T-helper 2 cell (primary cell): ENCODE measurements at places on chromosomes 12 and 14.

- DNase-seq: no peak
Measured at GRCh38 chr12:52172956-52173355, 18.9 kb downstream of the KRT80 start.

DNA sequence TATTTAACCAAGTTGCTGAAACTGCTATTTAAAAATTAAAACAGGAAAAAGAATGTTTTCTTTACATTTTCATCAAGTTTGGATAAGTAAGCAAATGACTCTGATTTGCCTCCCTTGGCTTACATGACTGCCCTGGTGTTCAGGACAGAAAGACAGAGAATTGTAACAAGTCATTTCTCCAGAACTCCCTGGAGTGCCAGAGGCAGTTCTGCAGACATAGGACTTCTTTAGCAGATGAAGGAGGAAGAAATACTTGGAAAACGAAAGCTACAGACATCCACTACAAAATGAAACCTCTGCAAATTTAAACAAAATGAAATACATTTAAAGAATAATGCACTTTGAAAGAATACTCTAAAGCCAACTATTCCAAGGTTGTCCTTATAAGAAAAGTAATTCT, 253.9 kb downstream of the LRFN5 start:
- DNase-seq: no peak

- DNase-seq: no peak
Measured at GRCh38 chr12:54004841-54005530, 3.8 kb upstream of the HOXC8 start.

GRCh38 chr12:57454566-57455373, at the start of gene INHBE:
Gene INHBE (plus strand): TSS chr12:57455307. CDS start chr12:57455537, 230 bp downstream.
- no peak for DNase-seq

DNA sequence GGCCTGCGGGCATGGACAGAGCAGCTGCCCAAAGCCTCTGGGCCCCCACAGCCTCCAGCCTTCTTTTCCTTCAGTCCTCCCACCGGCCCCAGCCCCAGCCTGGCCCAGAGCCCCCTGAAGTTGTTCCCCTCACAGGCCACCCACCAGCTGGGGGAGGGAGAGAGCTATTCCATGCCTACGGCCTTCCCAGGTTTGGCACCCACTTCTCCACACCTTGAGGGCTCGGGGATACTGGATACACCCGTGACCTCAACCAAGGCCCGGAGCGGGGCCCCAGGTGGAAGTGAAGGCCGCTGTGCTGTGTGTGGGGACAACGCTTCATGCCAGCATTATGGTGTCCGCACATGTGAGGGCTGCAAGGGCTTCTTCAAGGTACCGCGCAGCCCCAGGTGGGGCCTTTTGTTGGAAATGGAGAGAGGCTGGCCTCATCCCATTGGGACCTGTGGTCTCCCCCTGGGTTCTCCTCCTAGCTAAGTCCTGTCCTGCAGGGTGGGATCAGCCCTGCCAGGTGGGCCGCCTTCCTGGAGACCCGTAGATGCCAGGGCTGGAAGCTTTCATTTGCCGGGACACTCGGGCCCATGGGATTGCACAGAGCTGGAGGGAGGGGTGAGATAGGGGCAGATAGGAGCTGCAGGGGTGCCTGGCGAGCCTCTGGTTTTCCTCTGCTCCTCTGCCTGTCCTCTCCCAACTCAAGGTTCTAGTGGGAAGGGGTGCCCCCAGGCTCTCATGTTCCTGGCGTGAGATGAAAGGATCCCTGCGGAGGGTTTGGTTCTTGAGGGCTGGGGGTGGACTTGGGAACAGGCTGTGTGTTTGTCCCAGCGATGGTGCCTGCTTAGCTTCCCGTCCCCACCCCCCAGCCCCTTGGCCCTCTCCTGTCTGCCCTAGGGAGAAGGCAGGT, 3.8 kb downstream of the NR4A1 start:
- DNase-seq: no peak

DNA sequence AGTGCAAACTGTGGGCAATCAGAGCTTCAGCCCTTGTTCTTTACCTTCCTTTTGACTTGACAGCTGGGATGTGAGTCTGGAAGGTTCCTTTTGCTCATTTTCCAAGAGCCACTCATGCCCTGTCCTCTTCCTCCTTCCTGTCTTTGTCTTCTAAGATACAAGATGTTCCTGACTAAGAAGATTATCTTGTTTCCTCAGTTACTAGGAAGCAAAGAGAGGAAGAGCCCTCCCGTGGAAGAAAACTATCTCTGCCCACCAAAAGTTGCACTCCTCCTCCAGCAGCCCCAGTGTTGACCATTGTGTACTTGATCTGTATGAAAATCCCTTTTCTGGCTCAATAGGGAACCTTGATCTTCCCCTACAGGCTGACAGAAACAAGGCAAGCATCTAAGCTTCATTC, 138.0 kb downstream of the C12orf75 start:
- no peak for DNase-seq
